DMS79 treated with DMSO at 0.1 percent for 48 hours (cell line): ENCODE measurements at places on chromosomes 13 and 19.

DNA sequence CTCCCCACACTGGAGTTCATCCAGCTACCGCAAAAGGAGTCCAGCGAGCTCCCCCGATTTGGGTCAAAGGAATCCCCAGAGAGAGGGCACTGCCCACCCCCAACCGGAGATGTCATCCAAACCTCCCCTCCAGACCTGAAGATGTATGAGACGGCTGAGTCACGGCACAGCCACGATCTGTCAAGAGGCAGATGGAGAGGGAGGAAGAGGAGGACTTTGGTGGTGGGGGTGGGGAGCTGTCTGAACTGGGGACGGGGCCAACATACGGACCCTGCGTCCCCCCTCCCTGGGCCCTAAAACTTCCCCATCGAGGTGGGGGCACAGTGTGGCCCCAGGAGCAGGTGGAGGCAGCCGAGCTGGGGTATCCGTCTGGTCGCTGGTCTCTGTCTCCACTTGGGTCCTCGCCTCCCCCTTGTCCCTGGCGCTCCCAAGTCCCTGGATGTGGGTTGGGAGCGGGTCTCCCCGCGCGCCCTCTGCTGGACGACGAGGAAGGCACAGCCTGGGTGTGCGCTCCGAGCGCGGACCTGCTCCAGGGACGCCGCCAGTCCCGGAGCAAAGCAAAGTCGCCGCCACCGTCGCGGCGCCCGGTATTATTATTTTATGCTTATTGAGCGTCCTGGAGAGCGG, 3.8 kb downstream of the PDE4A start:
- peak; percentile 54 for DNase-seq

GRCh38 chr13:113029487-113030258, 60.7 kb downstream of the MCF2L start:
- DNase-seq = peak; percentile 36

- DNase-seq = no peak
Observed at GRCh38 chr19:7540761-7541474, 5.4 kb downstream of the PNPLA6 start.

GRCh38 chr13:40552895-40553294, 113.5 kb downstream of the FOXO1 start:
- no peak for DNase-seq

DNA sequence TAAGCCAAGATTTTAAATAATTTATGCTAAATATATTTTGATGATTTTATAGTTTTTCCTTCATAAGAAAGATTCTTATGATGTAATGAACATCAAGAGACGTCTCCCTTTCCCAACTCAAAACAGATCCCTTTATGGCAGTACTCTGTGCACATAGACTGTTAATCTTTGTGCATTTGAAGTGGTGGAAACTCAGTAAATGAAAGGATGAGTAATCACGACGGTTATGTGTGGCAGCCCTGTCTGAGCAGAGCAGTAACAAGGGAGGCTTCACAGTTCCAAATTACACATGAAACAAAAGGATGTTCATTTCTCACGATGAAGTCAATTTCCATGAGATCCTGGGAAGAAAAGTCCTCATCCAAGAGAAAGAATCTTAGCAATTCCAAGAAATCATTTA, 498.1 kb downstream of the KLF5 start:
- no peak for DNase-seq

- DNase-seq = peak; percentile 12
Observed at GRCh38 chr19:8391198-8392016, 1.2 kb downstream of the RAB11B start.

GRCh38 chr13:96822895-96823294, 171.4 kb downstream of the OXGR1 start:
- DNase-seq = no peak

GRCh38 chr19:58042495-58043340, 8.9 kb downstream of the ZSCAN1 start:
- no peak for DNase-seq

GRCh38 chr19:4587527-4587926, 28.0 kb upstream of the SEMA6B start:
- DNase-seq = no peak

DNA sequence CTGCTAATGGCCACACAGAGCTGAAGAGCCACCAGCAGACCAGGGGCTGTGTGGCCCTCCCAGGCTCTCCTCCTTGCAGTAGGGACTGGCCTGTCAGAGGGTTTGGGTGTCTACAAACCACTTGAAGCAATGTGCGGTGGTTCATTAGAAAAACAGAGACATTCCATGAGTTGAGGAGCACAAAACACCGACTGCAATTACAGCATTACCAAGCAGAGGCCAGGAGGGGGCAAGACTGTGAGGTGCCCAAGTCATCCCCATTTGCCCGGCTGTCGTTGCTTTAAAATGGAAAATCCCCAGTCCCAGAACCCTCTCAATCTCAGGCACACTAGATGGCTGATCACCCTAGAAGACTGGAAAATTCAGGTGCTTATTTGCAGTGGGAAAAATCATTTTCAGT, 15.0 kb downstream of the TMTC4 start:
- no peak for DNase-seq

DNA sequence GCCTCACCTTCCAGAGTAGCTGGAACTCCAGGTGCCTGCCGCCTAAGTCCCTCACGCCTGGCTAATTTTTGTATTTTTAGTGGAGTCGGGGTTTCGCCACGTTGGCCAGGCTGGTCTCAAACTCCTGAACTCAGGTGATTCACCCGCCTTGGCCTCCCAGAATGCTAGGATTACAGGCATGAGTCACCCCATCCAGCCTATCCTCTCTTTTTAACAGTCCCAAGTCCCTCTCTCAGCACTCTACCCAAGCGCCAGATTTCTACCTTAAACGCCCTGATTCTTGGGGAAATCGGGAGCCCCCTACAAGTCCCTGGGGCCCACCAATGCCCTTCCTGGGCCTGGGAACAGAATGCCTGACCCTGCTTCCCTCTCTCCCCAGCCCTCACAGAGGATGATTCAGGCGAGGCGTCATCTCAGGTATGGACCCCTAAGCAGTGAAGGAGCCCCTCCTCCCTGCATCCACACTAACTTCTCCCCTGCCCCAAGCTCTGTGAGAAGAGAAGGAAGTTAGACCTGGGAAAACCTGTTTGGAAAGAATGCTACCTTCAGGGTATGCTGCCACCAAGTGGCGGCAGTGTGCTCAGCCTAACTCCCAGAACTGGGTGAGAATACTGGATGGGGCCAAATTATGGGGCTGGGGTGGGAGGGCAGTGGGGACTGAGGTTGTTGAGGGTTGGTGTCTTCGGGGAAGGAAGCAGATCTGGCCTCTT, 20.8 kb upstream of the EBI3 start:
- DNase-seq = no peak

DNA sequence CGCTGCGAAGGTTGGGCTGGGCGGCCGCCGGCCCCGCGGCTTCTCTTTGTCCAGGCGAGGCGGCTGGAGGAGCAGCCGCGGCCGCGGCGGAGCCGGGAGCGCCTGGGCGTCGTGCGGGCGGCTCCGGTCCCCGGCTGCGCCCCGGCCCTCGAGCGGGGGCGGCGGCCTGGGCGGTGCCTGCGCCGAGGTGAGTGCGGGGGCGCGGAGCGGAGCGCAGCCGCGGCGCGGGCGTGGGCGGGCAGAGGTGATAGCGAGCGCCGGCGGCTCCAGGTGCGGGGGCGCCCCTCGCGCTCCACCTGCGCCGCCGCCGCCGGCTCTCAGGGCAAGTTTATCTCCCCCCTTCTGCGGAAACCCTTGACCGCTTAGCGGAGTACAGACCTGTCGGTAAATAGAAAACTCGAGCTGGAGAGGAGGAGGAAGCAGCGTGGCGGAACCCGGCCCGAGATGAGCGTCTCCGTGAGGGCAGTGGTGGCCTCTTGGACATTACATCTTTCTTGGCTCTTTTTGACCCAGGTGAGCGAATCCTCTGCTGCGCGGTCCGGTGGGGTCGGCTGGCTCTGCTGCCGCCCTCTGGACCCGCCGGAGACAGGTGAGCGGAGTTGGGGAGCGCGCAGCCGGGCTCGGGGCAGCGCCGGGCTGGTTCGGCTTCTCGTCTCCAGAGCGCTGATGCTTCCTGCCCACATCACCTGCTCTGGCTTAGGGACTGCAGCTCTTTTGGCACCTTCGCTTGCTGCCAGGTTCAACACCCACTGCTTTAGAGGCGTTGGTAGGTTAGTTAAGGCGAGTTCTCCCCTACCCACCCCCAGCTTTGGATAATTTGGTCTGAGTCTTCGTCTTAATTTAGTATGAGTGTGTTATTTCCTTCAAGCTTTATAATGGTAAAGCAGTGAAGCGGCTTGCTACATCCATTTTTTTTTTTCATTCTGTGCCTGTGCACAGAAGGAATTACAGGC, at the start of gene MTUS2:
TSS of gene MTUS2 (plus strand) at position 241 of the 953 bp plus-strand sequence.
- DNase-seq = peak; percentile 26

GRCh38 chr19:47658431-47659348, 49.8 kb downstream of the BICRA start:
- DNase-seq = no peak

DNA sequence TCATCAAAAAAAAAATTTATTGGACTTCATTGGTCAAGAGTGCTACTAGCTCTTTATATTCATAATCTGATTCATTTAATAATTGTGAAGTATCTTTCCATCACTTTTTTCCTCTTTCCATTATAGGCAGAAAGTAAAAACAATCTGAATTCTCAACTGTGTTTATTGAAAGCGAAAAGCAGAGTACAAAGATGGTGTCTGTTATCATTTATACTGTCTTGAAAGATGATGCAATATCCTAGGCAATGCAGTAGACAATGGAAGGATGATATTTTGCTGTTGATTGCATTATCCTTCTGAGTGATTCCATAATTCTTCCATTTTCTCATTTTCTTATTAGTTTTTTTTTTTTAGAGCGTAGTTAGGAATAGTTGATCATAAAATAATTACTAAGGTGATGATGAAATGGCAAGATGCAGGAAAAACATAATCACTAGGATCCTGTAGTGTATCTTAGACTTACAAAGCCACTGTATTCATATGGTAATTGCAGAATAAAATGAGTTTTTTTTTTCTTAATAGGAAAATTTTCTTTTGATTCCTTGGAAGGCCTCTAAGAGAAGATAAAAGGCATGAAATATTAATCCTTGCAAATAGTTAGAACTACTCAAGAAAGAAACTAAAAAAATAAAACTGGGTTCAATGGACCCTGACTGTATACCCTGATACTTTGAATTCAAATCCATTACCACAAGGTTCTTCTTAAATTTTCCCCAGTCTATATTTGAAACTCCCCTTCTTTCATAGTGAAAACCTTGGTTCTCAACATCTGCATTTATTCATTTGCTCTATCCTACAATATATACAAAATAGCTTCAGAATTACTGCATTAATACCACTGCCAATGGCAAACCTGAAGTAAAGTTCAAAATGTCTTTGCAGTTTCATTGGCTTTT, 11.6 kb downstream of the URI1 start:
- DNase-seq = no peak

GRCh38 chr19:19575411-19575810, 37.3 kb downstream of the CILP2 start:
- DNase-seq = no peak

- DNase-seq = no peak
Observed at GRCh38 chr13:42524487-42525034, 49.4 kb upstream of the TNFSF11 start.

GRCh38 chr19:48147597-48148175, 22.5 kb downstream of the LIG1 start:
- no peak for DNase-seq

GRCh38 chr13:21579754-21580316, 24.1 kb downstream of the MICU2 start:
- DNase-seq = no peak

DNA sequence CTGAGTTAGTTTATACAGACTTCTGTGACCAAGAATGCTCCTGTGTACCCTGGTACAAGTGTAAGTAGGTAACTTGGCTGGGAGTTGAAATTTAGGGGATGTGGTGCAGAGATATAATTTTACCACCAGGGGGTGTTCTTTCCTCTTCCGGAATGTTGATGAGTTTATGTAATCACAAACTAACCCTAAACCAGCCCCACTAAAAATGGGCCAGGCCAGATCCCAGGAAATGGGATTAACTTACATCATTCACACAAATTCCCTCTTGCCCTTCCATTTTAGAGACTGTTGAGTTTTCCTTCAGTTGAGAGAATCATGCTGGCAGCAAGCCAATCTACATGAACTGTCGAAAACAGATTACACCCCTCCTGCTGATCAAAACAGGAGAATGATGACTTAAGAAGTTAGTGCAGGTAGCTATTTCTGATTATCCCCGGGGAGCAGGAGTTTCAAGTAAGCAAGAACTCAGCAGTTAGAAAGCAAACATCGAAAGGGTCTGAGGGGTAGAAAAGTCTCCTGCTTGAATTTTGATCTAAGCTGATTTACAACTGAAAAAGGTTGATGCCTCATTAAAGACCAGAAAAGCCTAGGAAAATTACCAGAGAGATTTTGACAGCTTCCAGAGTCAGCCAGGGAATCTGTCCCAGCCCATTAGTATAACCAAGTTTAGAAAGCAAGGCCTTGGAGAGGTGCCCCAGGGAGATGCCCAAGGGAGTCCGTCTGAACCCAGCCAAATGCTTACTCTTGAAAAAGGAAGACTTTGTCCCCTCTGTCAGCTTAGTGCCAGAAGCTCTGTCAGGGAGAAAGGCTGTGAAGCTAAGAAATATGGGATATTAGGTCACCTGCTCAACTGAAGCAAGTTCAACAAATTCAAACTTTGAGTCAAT, 32.3 kb upstream of the MED4 start:
- peak; percentile 28 for DNase-seq

DNA sequence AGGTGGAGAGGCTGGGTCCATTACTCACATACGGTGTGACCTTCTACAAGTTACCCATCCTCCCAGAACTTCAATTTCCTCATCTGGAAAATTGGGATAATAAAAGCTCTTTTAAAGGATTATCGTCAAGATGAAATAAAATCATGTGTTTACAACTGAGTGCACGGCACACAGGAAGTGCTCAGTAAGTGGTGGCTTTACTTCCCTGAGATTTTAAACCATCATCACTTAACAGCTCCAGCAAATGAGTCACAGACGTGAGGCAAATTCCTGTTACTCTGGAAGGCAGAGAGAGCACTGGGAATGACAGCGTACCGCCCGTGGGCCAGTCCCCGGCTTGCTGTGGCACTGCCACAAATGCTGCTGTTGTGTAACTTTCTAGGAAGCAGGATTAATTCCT, 64.1 kb downstream of the MRPL57 start:
- no peak for DNase-seq

GRCh38 chr13:43258771-43259170, 235.4 kb downstream of the DNAJC15 start:
- no peak for DNase-seq

GRCh38 chr13:111282997-111283396, 37.4 kb upstream of the TEX29 start:
- DNase-seq = no peak

DNA sequence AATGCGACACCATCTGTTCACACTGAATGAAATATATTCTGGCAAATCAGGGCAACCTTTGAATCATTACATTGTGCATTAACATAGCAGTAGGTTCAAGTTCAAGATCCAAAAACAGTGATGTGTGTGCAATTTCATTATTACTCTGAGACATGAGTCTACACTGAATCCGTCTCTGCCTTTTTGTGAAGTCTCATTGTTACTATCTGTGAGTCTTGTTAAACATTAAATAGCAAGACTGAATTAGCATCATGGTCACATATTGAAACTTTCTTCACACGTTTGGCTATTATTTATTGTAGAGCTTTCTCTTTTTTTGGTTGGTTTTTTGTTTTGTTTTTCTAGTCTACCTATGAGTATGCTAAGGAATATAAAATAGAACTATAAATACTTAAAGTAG, 117.1 kb upstream of the SLITRK5 start:
- DNase-seq = no peak

- DNase-seq = no peak
Observed at GRCh38 chr13:60162096-60162495, 1.6 kb downstream of the DIAPH3 start.
